ENCODE measurements at places on chromosomes 4 and X.

GRCh38 chr4:110164251-110164650 lies 34.2 kb downstream of the ELOVL6 start:
- DNase-seq, result peak; percentile 80

GRCh38 chr4:171978216-171978615 lies 165.0 kb downstream of the GALNTL6 start:
- DNase-seq, result no peak

- no peak for DNase-seq
Observed at GRCh38 chrX:22173966-22174365, 98.7 kb upstream of the CBLL2 start.

DNA sequence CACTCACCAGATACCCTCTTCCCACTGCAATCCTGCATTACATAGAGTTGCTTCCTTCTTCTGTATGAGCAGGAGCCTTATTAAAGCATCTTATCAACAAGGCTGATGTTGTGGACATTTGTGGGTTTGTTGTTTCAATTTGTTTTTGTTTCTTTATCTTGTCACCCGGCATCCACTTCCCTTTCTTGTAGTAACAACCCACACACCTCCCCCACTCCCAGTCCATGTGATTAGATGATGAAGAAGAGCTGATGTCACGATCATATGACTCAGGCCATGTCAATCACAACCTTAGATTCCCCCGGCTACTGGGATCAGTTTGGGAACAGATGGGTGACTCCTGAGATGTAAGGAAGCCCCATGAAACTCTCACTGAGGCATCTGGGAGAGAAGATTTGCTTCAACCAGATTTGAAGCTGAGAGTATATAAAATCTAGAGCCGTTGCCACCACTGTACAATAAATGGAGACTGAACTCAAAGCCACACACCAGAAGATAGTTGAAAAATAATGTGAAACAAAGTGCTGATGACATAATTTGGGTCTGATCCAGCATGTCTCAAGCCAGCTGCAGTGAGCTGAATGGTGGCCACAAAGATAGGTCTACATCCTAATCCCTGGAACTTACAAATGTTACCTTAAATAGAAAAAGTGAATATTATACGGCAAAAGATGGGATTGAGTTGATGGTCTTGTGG lies 34.1 kb upstream of the SRD5A3 start:
- DNase-seq, result no peak

GRCh38 chr4:39043861-39044363 lies 11.7 kb upstream of the TMEM156 start:
- DNase-seq, result peak; percentile 28

DNA sequence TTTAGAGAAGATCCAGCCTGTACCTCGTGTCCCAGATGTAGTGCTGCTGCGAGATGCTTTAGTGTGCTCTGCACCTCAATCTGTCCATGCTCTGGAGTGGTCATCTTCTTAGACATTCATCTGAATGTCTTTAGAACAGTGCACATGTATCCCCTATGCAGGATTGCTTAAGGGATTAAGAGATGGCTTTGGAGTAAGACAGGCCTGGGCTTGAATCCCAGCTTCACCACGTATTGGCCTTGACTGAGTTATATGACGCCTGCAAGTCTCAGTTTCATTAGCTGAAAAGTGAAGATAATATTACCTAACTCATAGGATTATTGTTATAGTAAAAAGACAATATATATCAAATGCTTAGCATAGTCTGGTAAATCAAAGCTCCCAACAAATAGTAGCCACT lies 98.3 kb downstream of the NFKB1 start:
- no peak for DNase-seq

DNA sequence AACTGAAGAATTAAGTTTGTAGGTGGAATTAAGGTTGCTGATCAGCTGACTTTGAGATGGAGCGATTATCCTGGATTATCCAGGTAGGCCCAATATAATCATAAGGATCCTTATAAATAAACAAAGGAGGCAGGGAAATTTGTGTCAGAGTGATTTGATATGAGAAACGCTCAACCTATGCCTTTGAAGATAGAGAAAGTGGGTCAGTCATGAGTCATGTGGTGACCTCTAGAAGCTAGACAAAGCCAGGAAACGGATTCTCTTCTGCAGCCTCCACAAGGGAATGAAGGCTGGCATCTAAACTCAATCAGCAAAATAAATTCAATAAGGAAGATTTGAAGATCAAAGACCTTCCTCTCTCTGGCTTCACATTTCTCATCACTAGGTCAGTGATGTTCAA lies 41.5 kb upstream of the SMIM10 start:
- DNase-seq, result no peak

DNA sequence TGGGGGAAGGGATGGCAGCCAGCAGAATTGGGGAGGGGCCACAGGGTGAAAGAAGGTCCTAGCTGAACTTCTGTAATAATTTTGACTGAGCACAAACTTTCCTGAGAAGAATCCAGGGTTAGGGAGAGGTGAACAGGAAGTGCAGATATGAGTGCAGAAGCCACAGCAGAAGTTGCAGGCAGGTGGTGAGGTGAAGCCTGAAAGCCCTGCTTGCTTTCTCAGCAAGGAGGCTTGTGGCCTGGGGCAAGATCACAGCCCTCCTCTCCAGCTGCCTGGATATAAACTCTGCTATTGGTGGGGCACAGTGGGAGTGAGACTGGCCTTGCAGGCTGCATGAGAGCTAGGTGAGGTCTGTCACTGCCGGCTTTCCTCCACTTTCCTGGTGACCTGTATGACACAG lies 44.1 kb upstream of the UPRT start:
- no peak for DNase-seq

DNA sequence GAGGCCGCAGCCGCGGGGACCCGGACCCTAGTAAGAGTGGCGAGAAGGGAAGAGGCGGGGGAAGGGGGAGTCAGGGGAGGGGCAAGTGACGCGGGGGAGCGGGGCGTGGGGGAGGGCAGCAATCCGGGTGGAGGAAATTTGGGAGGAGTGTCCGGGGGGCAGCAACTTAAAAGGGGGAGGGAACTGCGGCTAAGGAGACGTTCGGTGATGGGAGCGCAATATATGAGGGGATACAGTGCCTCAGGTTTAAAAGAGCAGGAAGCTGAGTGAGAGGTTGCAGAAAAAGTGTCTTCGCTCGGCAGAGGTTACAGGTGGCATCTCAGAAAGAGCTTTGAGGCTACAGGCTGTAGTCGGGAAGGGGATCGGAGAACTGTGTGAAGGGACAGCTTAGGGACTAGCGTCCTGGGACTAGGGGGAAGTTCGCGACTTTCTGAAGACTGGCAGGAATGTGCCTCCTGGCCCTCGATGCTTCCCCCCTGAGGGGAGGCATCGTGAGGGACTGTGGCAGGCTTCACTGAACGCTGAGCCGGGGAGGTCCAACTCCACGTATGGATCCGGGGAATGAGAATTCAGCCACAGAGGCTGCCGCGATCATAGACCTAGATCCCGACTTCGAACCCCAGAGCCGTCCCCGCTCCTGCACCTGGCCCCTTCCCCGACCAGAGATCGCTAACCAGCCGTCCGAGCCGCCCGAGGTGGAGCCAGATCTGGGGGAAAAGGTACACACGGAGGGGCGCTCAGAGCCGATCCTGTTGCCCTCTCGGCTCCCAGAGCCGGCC lies 519 bp downstream of the FOXO4 start:
- DNase-seq, result peak; percentile 53

GRCh38 chr4:3431446-3431993 lies 10.2 kb upstream of the HGFAC start:
- no peak for DNase-seq

- no peak for DNase-seq
Observed at GRCh38 chr4:108532187-108532586, 88.2 kb upstream of the RPL34 start.

GRCh38 chr4:19636451-19636850 lies 615.3 kb upstream of the SLIT2 start:
- DNase-seq, result no peak

GRCh38 chrX:26914232-26914631 lies 548.9 kb downstream of the PPP4R3C start:
- DNase-seq, result peak; percentile 44

DNA sequence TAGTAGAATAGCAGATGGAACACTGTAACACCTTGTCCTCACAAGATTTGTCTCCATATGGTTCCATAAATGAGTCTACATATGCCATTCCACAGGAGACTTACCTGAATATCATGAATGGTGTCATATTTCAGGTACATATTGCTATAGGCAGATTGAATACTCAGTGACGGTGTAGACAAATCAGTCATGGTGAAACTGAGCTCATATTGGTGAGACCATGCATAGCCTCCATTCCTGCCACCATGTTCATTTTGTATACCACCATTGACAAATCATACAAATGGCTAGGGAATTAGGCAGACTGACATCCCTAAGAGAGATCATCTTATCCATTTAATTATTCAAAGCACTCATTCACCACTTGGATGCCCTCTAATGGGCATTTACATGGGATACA lies 38.0 kb upstream of the SPP1 start:
- DNase-seq, result no peak

DNA sequence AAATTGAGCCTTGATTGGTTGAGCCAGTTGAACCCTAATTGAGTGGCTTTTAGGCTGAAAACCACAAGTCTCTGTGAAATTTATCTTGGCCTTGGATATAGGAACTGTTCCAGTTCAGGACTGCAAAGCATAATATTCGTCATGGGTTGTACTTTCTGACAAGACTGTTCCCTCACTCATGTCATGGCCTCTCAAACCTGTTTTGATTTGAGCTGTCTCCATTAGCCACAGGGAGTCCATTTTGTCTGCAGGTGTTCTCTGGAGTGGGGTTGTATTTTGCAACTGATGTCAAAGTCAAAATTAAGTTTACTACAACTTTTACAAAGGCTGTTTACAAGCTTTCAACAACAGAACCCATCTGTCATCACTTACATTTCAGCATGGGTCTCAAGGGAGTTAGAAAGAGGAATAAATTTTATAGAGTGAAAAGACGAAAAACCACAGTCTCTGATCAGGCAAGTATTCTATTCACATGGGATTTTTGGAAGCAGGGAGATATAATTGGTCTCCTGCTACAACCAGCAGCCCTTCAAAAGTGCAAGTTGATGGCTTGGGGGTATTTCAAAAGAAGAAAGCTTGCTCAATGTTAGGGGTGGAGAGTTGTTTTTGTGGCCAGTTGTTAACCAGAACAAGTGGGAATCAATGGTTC lies 1716.3 kb downstream of the C4orf33 start:
- DNase-seq, result no peak

DNA sequence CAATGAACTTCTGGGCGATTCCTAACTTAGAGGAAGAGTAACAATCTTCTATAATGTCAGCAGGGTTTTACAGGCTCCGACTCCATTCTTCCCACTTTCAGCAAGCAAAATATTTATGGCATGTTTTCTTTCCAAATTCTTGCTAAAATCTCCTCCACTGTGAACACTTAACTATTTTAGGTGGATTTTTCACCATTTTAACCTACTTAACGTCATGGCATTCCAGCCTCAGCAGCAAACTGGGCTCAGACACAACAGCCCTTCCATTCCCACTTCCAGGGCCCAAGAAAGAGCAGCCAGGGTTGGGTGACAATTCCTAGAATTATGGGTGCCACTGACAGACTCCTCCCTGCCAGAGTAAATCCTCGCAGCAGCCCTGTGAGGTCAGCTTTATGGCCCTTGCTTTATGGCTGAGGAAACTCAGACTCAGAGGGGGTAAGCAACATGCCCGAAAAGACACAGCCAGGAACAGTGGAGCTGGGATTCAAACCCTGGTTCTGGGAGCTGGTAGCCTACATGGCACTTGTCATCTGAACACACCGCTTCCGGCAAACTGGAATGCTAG lies 112.8 kb upstream of the MAP3K15 start:
- peak; percentile 49 for DNase-seq

GRCh38 chr4:184357165-184357564 lies 117.2 kb downstream of the IRF2 start:
- DNase-seq, result no peak

GRCh38 chr4:82284475-82284857 lies 89.3 kb downstream of the HNRNPD start:
- peak; percentile 6 for DNase-seq

DNA sequence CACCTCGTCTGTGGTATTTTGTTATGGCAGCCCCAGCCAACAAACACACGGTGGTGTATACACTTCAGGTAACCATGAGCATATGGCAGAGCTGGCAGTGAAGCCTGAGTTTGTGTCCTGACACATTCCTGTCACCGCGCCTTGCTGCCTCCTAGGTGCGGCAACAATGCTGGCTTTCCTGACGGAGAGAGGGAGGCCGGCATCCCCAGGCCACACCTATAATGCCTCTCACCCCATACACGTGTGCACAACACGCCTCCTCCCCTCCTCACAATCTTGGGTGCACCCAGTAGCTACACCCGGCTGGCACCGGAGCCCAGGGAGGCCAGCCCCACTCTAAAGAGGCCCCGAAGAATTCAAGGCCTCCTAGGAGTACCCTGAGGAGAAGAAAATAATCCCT lies 158.5 kb downstream of the NSUN7 start:
- DNase-seq, result no peak

GRCh38 chr4:26122690-26123089 lies 198.1 kb upstream of the RBPJ start:
- DNase-seq, result no peak

- no peak for DNase-seq
Observed at GRCh38 chr4:56640621-56641493, 40.2 kb downstream of the HOPX start.

DNA sequence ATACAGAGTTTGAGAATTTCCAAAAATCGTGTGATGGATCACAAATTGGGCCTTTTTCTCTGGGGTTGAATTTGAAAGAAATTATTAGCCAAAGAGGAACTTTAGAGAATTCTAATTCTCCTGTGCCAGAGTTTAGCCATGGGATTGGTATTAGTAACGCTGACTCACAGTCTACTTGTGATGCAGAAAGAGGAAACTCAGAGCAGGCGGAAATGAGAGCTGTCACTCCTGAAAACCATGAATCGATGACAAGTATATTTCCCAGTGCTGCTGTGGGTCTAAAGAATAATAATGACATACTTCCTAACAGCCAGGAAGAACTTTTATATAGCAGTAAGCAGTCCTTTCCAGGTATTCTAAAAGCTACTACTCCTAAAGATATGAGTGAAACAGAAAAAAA lies 64.9 kb downstream of the N4BP2 start:
- DNase-seq, result peak; percentile 85

GRCh38 chrX:102957751-102958150 lies 20.7 kb downstream of the RAB40AL start:
- no peak for DNase-seq

GRCh38 chrX:15475486-15475885 lies 17.6 kb downstream of the PIR start:
- DNase-seq, result no peak

- no peak for DNase-seq
Observed at GRCh38 chr4:81211956-81212355, 3.1 kb downstream of the PRKG2 start.

- DNase-seq, result no peak
Observed at GRCh38 chrX:23372220-23372902, 37.7 kb downstream of the PTCHD1 start.

GRCh38 chrX:115348446-115349225 lies 59.1 kb downstream of the LUZP4 start:
- no peak for DNase-seq

- no peak for DNase-seq
Observed at GRCh38 chrX:40912166-40912565, 173.1 kb upstream of the USP9X start.

DNA sequence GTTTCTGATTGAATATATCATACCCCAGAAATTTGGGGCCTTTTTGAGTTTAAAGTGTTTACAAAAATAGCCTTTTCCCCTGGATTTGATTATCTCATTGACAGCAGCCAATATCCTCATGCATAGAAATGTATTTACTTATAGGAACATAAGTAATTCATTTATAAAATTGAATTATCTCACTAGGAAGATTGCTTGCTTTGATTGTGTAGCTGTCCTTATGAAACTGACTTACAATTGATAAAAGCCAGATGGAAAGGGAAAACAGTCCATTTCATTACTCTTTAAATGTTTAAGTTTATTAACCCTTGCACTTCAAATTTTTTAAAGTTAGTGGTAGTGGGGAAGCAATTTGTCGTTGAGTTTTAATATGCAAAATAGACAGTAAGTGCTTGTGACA lies 310.2 kb upstream of the TBX22 start:
- DNase-seq, result no peak
